CD8-positive, alpha-beta memory T cell (primary cell): ENCODE measurements at places on chromosomes 6 and 20.
A peak's percentile ranks its signal among the peaks of the same experiment; 100 is the strongest.

DNA sequence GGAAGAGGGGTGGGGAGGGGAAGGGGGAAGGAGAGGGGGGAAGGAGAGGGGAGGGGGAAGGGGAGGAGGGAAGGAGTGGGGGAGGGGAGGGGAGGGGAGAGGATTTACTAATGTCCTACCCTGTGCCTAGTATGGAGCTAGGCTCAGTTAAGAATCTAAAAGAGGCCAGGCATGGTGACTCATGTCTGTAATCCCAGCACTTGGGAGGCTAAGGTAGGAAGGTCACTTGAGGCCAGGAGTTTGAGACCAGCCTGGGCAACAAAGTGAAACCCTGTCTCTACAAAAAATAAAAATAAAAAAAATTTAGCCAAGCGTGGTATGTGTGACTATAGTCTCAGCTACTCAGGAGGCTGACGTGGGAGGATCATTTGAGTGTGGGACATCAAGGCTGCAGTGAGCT is 13.0 kb downstream of the UBE2J1 start:
- DNase-seq = no peak

DNA sequence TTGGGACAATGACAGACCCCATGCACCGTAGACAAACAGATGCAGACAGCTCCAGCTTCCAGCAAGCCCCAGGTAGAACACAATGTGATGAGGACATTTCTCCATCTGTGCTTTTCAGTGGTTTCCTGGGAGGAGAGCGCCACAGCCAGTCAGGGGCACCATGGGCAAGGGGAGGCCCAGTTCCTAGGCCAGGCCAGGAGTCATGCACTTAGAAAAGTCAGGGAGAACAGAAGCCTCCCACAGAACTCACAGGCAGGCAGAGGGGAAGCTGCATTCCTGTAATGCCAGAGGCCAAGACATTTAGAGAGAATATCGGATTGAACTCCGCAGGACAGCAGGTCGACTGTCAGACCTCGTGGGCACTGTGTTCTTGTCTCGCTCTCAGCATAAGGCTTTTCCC is 9.2 kb downstream of the SYNDIG1 start:
- no peak for DNase-seq

DNA sequence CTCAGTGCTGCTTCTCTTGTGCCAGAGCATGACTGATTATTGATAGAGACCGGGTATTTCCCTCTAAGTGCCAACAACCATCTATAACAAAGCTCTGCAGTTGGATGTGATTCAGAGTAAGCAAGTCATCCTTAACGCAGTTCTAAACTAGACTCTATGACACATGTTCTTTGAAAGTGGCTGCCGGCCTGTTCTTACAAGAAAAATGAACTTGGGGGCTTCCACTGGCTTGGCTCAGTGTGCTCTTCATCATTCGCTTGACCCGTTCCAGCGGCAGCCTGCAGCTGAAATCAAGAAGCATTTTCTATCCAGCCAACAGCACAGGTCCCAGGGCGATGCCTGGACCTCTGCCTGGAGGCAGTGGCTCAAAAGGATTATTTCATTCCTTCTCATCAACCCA is 29.8 kb downstream of the GFOD1 start:
- DNase-seq = no peak

DNA sequence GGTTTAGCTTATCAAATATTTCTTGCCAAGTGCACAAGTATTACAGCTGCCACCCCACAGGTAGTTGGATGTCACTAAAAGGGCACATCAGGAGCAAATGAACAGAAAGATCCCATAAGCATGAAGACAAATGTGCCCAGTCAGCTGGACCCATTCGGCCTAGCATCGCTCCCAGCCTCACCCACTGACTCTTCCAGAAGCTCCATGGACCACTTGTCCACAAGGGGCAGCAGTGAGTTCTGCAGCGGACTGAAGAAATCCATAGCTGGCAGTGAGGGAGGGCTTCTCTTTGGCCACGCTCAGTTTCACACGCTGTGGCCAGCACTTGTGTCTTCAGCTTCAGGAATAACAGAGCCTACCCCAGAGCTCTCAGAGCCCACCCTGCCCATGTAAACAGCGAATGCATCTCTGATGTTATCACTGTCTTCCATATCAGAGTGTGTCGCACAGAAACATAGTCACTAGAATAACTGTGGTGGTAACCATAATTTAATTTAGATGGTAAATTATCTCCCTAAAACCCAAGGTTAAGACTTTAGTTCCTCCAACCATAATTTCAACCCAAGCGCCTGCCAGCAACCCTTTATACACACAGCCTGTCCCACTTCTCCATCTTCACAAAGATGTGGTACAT is 15.8 kb downstream of the CGA start:
- peak; percentile 64 for DNase-seq

DNA sequence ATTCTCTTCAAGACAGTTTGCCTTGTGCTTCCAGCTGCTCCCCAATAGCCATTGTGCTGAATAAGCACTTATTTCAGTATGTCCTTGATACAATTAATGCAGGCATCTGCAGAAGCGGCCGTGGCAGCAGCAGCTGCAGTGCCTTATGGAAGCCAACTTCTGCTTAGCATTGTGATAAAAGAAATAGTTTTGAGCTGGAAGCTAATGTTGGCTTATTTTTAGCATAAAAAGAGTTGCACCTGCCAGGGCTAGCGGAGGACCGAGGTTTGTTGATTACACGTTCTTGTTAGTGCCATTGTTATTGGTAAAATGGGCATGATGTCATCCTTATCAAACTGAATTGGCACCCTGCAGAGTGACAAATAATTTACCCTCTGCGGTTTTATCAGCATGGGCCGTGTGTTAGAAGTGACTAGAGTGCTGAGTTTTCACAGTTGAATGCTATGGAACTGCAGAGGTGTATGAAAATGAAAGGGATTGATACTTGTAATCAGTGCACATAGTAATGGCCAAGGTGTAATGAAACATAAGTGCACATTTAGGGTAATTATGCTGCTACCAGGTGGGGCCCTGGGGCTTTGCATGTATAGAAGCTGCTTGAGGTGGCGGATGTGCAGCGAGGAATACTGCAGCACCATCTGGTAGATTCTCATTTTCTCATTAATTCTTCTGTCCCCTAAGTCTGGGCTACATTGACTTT is 334.3 kb downstream of the CDKAL1 start:
- no peak for DNase-seq

DNA sequence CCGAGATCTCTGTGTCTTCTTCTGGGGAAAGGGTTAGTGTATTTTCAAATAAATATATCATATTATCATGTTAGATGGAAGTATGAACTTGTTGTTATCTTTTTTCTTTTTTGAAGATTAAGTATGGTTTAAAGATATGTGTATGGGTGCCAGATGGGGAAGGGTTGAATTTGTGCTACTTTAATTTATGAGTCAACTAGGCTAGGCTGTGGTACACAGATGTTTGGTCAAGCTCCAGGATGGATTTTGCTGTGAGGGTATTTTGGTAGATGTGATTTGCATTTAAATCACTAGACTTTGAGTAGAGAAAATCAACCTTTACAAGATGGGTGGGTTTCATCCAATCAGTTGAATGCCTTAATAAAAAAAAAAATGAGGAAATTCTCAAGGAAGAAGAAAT is 886.6 kb upstream of the ADGRB3 start:
- no peak for DNase-seq

DNA sequence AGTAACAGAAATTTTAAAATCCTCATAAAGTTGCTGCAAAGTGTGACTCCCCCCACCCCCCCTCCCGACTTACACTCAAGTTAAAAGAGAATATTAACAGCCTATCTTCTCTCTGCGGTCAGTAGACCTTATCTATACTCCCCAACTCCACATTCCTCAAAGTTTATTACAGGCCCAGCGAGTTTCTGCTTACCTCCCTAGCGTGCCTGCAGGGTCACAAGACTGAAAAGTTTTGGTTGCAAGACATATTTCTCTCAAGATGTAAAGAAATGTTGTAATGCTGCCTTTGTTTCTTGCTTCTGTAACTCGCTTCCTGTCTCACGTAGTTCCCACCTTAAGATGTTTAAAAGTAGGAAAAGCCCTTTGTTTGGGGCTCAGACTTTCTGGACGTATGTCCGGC is 699.6 kb downstream of the PHF3 start:
- DNase-seq = no peak

GRCh38 chr6:35724471-35724870 is 12.4 kb upstream of the ARMC12 start:
- no peak for DNase-seq

GRCh38 chr6:76418560-76419223 is 346.2 kb upstream of the IMPG1 start:
- DNase-seq = no peak

DNA sequence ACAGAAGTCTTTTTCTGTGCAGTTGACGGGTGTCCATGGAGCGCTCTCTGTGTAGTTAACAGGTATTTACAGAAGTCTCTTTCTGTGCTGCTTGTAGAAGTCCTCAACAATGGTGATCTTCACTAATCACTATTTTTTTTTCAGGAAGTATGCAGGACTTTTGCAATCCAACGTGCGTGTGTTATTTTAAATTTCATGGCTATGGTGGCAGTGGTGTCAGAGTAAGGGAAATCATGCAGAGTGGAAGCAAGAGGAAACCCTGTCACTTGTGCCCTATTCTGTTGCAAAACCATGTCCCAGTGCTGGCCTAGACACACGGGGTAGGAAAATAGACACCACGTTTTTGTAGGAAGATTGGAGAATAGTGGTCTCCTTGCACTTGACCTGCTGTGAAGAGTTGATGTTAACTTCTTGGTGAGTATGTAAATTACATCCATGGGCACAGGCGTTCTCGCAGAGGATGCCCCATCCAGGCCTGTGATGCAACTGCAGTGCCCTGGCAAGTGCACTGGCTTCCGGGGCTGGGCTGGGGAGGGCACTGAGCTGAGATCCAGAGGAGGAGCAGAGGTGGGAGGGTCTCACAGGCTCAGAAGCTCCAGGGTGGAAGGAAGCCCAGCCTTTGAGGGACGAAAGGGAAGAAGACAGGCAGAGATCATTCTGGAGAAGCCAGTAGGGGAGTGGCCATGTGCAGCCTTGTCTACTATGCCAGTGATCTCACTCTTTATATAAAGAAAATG is 146.5 kb downstream of the SYCP2 start:
- no peak for DNase-seq
